ENCODE measurements at places on chromosomes 1 and 21.

DNA sequence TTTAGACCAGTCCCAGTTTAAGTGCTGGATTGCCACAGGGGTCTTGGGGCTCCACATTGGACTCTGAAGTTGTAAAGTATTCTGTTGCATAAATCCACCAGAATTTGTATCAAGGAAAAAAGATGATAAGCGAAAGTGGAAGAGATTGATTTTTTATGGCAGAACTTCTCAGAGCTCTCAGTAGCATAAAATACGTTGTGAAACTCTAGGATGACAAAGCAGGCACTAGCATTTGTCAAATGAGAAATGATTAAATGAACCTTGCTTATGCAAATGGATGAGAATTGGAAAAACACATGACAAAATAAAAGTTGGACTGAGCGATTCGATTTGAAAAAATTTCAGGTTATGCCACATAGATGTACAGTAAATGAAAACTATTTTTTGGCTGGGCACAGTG is 253.8 kb upstream of the RAB4A start:
- H3K27ac ChIP-seq: no peak overlapping the region
- DNase-seq: no peak
- H3K4me3 ChIP-seq: no peak overlapping the region
- H3K4me1 ChIP-seq: no peaks in the 10 kb centered on the region
- no peaks in the 10 kb centered on the region for H3K27me3 ChIP-seq

DNA sequence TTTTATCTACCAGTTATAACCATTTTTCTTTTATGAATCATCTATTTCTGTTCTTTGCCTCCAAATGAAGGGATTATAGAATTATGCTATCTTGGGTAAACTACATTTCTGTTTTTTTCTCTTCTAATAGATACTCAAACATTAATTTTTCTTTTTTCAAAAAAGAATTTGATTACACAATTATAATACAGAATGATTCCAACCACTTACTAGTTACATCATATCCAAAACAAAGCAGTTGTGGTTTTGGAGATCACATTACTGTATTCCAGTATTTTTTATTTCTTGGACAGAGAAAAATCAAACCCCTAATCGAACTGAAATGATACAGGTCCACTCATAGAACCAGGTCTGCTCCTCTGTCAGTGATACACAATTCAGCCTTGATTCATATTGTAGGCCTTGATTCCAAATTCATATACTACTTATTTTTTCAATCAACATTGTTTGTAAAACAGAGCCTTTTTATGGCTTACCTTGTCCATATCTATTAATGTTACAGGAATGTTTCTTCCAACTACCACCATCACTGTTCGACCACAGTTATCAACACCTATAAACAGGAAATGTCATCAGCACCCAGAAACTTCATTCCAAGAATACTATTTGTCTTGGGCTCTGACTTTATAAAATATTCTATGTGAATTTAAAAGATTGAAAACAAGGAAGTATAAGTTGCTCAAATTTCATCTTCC is 43.2 kb downstream of the GDAP2 start:
- no peak overlapping the region for H3K27ac ChIP-seq
- no peak overlapping the region for H3K4me3 ChIP-seq
- no peak for DNase-seq
- H3K4me1 ChIP-seq: no peaks in the 10 kb centered on the region
- peaks cover 3% of the 10 kb centered on the region for H3K36me3 ChIP-seq
- H3K27me3 ChIP-seq: no peaks in the 10 kb centered on the region

DNA sequence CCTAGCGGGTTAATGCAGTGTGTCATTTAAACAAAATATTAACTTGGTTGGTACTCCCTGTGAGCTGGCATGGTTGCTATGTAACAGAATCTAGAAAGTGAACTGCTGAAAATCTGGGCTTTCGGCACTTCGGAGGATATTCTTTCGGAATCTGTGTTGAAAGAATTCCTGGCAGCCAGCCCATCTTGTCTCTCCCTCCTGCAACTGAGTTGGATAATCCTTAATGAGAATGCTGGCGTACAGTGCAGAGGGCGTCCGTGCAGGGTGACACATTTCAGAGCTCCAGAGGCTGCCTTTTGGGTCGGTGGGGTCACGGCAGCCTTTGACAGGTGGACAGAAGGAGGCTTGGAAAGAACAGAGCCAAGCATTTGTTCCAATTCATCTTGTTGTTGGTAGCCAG is 3.7 kb downstream of the KAZN start:
- DNase-seq: no peak
- no peak overlapping the region for H3K4me3 ChIP-seq
- no peak overlapping the region for H3K27ac ChIP-seq
- H3K36me3 ChIP-seq: no peaks in the 10 kb centered on the region
- peaks cover 40% of the 10 kb centered on the region for H3K27me3 ChIP-seq

- no peak for DNase-seq
- peaks cover 3% of the 10 kb centered on the region for H3K36me3 ChIP-seq
- H3K27me3 ChIP-seq: no peaks in the 10 kb centered on the region
Measured at GRCh38 chr1:214429951-214430770, 121.2 kb downstream of the PTPN14 start.

DNA sequence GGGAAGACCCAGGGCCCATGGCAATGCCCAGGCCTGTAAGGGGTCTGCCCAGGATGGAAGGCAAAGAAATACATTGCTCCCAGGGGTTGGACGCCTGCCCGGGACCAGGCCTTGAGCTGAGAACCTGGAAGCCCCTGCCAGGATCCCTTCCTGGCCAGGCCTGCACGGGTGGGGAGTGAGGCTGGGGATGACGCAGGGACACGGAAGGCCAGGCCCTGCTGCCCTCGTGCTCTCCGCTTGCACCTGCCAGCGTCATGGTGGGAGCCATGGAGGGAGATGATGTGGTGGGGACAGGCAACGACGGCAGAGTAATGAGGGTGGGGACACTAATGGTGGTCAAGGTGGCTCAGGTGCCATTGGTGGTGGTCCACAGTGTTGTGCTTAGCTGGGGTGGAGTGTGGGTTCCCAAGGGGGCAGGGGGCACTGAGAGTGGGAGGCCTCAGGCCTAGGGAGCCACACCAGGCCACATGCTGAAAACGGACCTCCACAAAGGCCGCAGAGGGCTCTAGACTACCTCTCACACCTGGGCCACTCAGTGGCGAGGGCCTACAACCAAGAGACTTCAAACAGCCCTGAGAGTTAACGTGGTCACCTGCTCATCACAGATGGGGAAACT is 4.3 kb downstream of the HES3 start:
- no peaks in the 10 kb centered on the region for H3K27me3 ChIP-seq
- no peaks in the 10 kb centered on the region for H3K36me3 ChIP-seq
- peaks cover 10% of the 10 kb centered on the region for H3K4me1 ChIP-seq
- DNase-seq: no peak
- H3K4me3 ChIP-seq: no peak overlapping the region

DNA sequence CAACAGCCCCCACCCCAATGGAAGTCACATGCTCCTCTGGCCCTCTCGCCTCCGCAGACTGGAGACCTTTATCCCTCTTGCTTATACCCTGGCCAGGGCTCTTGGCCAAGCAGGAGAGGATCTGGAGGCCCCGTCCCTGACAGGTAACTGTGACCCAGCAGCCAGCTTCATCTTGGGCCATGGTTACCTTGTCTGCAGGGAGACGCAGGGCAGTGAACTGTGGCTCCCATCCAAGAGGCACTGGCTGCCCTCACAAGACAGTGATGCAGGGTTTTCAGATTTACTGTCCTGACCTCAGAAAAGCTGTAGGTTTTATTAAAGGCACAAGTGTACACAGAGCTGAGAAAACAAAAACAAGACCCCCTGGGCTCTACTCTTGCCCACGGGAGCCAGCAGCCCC is 96.7 kb upstream of the KLHDC7A start:
- no peak overlapping the region for H3K4me3 ChIP-seq
- peaks cover 3% of the 10 kb centered on the region for H3K27me3 ChIP-seq
- H3K27ac ChIP-seq: no peak overlapping the region
- H3K36me3 ChIP-seq: no peaks in the 10 kb centered on the region
- no peaks in the 10 kb centered on the region for H3K4me1 ChIP-seq

DNA sequence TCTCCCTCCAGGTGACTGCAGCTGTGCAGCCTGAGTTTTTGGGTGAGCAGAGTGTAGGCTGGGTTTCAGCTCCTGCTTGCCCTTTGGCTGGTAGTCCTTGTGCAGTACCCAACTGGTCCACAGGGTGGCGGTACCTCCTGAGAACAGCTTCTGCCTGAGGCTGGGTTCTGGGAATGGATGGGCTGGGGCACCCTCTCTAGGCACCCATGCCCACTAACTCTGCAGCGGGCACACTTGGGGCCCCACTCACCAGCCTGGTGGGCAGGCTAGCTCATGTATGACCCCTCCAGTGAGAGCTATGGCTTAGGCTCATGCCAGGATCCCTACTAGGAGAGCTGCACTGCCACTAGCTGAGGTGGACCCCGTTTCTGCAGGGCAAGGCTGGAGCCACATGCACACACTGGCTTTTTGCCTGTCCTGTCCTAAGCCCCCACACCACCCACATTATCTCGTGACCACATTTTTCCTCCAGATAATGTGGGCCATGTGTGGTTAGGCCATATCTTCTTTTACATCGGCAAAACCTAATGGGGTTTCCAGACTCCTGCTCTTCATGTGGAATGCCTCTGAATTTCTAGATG is 15.5 kb upstream of the GSTM4 start:
- no peaks in the 10 kb centered on the region for H3K27me3 ChIP-seq
- no peak overlapping the region for H3K27ac ChIP-seq
- no peak overlapping the region for H3K4me3 ChIP-seq
- no peaks in the 10 kb centered on the region for H3K36me3 ChIP-seq
- peaks cover 8% of the 10 kb centered on the region for H3K4me1 ChIP-seq
